NCI-H187 treated with DMSO at 0.1 percent for 48 hours (cell line): ENCODE measurements at places on chromosomes 7 and 10.

- no peak for DNase-seq
These were observed 8.1 kb downstream of the SKIDA1 start for GRCh38 chr10:21517134-21518031.

- DNase-seq = no peak
These were observed 13.6 kb upstream of the KCND2 start for GRCh38 chr7:120259386-120259785.

DNA sequence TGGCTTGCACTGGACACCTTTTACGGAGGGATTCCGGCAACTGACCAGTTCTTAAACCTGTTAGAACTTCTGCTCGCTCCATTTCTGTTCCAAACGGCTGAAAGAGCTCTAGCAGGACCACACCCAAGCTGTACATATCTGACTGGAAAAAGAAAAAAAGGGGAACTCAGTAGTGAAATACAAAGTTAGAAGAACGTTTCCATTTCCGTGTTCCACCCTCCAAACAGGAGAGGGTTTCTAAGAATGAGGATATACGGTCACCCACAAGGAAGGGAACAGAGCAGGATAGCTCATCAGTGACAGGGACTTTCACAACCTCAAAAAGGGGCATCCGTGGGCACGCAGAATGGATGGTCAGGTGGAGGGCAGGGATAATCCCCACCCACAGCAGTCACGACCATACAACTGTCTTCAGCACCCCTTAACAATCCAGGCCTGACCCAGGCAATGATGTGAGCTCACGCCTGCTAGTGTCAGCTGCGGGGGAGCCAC is 4.3 kb upstream of the ANKRD61 start:
- DNase-seq = no peak

GRCh38 chr10:12914111-12914510 is 87.4 kb downstream of the CCDC3 start:
- no peak for DNase-seq

GRCh38 chr7:142812437-142813215 is 41.9 kb downstream of the PRSS2 start:
- DNase-seq = no peak

- DNase-seq = no peak
These were observed 280.9 kb downstream of the BBS9 start for GRCh38 chr7:33410266-33410665.

DNA sequence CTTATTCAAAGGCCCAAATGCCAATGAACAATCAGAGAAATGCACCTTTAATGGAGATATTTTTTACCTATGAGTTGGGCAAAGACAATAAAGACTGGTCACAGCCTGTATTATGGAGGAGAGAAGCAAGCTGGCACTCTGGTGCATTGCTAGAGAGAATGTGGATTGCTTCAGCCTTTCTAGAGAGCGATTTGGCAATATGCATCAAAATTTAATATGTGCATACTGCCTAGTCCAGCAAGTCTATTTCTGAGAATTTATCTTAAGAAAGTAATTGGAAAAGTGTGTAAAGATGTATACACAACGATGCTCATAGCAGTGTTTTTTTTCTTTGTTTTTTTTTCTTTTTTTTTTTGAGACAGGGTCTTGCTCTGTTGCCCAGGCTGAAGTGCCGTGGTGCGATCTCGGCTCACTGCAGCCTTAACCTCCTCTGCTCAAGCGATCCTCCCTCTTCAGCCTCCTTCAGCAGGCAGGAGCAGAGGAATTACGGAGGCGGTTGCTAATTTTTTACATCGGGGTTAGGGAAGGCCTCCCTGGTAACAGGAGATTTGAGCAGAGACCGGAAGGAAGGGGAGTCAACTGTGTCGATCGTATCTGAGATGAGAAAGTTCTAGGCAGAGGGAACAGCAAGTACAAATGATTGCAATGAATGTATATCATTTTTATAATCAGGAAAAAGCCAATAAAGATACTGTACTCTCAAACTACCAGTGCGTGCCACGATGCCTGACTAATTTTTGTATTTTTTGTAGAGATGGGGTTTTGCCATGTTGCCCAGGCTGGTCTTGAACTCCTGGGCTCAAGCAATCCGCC is 16.4 kb downstream of the KIAA1549 start:
- DNase-seq = no peak
